ENCODE measurements at places on chromosomes 1 and 21. TPM values are rescaled to one million over a fixed set of nuclear protein-coding genes. Genes with fewer than 3 reads are reported as not detected.

GRCh38 chr1:51906306-51907078, 28.0 kb upstream of the NRDC start:
- peaks cover 6% of the 10 kb centered on the region for H3K4me1 ChIP-seq
- H3K27me3 ChIP-seq = peaks cover 3% of the 10 kb centered on the region
- DNase-seq = no peak
- H3K36me3 ChIP-seq = no peaks in the 10 kb centered on the region
- H3K27ac ChIP-seq = no peak overlapping the region

GRCh38 chr1:32138965-32139364, 31.1 kb downstream of the KPNA6 start:
- no peak overlapping the region for H3K4me3 ChIP-seq
- H3K27ac ChIP-seq = peak overlapping the region; percentile 39
- peaks cover 5% of the 10 kb centered on the region for H3K4me1 ChIP-seq
- DNase-seq = no peak
- peaks cover 1% of the 10 kb centered on the region for H3K36me3 ChIP-seq

DNA sequence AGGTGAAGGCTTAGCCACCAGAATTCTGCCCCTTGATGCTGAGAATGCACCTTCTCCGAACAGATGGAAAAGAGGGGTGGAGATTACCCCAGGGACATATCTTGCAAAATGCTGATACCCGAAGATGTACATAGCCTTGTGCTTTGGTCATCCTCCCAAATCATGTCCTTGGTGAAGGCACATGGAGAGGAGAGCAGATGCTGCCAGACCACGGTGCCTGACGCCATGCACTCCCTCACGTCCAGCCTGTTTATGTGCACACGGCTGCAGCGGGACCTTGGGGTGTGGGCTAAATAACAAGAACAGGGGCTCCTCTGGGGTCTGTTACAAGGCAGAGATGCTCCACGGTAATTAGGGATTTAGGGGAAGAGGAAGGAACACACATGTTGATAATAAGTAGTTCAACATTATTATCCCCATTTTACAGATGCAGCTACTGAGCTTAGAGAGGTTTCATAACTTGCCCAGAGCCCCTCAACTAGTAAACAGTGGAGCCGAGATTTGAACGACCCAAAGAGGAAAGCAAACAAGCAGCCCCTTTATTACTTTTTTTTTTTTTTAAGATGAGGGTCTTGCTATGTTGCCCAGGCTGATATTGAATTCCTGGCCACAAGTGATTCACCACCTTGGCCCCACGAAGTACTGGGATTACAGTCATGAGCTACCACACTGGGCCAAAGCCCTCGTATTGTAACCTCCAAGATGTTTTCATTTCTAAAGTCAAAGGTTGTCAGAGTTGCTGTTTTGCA, 12.9 kb downstream of the EPHX1 start:
- H3K4me3 ChIP-seq = no peak overlapping the region
- no peaks in the 10 kb centered on the region for H3K36me3 ChIP-seq
- H3K27me3 ChIP-seq = peaks cover 2% of the 10 kb centered on the region
- no peaks in the 10 kb centered on the region for H3K4me1 ChIP-seq
- no peak for DNase-seq

The DIP2A gene
- 61.9 TPM for total RNA-seq

The FCMR gene
- total RNA-seq = 753 TPM

The AGMAT gene
- 3.5 TPM for total RNA-seq

DNA sequence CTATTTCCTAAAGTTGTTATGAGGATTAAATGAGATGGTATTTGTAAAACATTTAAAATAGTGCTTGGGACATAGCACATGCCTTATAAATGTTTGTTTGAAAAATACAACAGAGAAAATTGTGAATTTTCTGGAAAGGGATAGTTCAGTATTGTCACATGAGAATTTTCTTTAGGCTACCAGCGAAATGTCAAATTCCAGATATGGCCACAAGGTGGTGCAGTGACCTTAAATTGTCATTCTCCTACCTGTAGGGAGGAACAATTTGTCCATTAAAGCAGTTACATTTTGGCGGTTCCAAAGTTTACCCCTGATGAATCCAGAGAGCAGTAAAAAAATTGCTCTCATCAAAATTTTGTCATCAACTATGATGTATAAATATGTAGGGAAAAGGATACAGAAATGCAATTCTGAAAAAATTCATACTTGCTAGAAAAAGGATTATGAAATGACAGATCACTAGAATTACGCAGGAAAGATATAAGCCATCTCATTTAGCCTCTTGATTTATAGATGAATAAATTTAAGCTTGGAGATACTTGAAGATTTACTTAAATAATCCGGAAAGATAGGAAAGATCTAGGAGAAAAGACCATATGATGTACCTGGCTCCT, 50.2 kb upstream of the TSHB start:
- peak; percentile 69 for DNase-seq
- H3K27me3 ChIP-seq = no peaks in the 10 kb centered on the region
- no peak overlapping the region for H3K27ac ChIP-seq
- no peak overlapping the region for H3K4me3 ChIP-seq
- no peaks in the 10 kb centered on the region for H3K4me1 ChIP-seq

DNA sequence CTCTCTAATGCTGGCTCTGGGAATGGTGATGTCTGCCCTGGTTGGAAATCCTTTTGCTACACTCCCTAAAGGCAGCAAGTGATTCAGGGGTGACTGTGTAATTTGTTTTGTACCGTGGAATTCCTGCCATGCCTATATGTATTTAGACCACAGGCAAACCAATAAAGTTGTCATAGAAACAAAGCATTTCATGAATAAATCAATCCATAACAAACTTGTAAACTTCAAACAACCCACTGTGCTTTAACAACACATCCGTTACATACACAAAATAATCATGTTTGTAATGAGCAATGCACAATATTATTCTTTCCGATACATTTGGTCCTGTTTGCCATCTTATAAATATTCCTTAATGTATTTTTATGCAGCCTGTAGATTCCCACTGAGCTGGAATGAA, 330.3 kb upstream of the SNX7 start:
- H3K27ac ChIP-seq = no peak overlapping the region
- DNase-seq = no peak
- no peaks in the 10 kb centered on the region for H3K36me3 ChIP-seq
- no peak overlapping the region for H3K4me3 ChIP-seq
- no peaks in the 10 kb centered on the region for H3K4me1 ChIP-seq

The KRTAP12-2 gene
- total RNA-seq = not detected

DNA sequence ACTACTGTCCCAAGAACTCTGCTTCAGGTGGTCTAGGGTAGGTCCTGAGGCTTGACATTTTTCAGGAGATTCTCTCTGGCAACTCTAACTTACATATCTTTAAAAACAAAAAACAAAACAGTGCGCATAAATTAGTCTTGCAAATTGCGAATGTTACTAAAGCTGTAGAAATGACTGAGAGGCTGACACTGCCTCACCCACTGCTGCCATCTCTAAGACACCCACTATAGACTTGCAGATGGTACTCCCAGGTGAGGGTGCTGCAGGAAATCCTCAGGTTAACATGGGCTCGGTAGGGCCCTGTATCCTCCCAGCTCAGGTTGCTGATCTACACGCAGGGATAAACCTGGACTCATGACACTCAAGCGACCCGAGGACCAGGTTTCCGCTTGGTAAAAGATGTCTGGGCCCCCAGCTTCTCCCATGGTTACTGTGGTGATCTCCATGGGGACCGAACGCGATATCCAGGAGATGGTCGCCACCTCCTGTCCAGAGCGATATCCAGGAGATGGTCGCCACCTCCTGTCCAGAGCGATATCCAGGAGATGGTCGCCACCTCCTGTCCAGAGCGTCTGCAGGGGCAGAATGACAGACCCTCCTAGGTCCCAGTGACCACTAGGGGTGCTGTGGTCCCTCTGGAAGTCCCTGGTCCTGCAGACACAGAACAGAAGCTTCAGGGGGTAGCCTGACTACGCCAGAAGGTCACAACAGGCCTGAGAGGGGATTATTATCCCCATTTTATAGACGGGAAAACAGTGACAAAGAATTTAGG, 16.2 kb upstream of the LY9 start:
- H3K27ac ChIP-seq = no peak overlapping the region
- H3K4me1 ChIP-seq = peaks cover 64% of the 10 kb centered on the region
- H3K4me3 ChIP-seq = no peak overlapping the region
- no peaks in the 10 kb centered on the region for H3K27me3 ChIP-seq

The CELA2A gene
- not detected for total RNA-seq

DNA sequence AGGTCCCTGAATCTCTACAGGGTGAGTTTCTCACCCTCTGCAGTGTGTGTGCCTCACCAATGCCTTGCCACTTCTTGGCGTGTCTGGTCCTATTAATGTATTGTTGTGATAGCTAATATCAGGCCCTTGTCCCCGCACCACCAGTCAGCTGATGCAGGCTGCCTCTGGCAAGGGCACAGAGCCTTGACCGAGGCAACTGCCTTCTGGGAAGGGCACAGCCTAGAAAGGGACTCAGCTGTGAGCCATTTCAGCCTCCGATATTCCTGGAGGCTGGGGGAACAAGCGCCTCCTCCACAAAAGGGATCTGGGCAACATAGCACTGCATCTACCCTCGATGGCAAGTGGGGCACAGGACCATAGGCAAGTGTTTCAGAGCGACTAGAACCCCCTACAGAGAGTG, 27.0 kb downstream of the IL10RB start:
- no peak overlapping the region for H3K4me3 ChIP-seq
- no peaks in the 10 kb centered on the region for H3K27me3 ChIP-seq
- peaks cover 58% of the 10 kb centered on the region for H3K36me3 ChIP-seq

DNA sequence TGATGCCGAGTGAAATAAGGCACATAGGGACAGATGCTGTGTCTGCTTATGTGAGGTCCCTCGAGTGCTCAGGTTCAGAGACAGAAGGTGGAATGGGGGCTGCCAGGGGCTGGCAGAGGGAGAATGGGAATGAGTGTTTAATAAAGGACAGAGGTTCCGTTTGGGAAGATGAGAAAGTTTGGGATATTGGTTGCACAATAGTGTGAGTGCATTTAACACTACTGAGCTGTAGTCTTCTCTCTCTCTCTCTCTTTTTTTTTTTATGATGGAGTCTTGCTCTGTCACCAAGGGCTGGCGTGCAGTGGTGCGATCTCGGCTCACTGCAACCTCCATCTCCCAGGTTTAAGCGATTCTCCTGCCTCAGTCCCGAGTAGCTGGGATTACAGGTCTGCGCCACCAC, 44.9 kb downstream of the TRAPPC10 start:
- no peaks in the 10 kb centered on the region for H3K27me3 ChIP-seq
- no peak for DNase-seq
- H3K27ac ChIP-seq = no peak overlapping the region
- no peaks in the 10 kb centered on the region for H3K4me1 ChIP-seq

The TMEM61 gene
- not detected for total RNA-seq

- peaks cover 12% of the 10 kb centered on the region for H3K27me3 ChIP-seq
- no peaks in the 10 kb centered on the region for H3K36me3 ChIP-seq
- no peak for DNase-seq
- no peaks in the 10 kb centered on the region for H3K4me1 ChIP-seq
- no peak overlapping the region for H3K27ac ChIP-seq
Observed at GRCh38 chr1:1419813-1420653, 1.0 kb downstream of the ANKRD65 start.

GRCh38 chr1:175757381-175758015, 14.1 kb upstream of the TNR start:
- no peak overlapping the region for H3K4me3 ChIP-seq
- no peaks in the 10 kb centered on the region for H3K4me1 ChIP-seq
- H3K27ac ChIP-seq = no peak overlapping the region
- peak; percentile 25 for DNase-seq
- no peaks in the 10 kb centered on the region for H3K36me3 ChIP-seq
- H3K27me3 ChIP-seq = no peaks in the 10 kb centered on the region

DNA sequence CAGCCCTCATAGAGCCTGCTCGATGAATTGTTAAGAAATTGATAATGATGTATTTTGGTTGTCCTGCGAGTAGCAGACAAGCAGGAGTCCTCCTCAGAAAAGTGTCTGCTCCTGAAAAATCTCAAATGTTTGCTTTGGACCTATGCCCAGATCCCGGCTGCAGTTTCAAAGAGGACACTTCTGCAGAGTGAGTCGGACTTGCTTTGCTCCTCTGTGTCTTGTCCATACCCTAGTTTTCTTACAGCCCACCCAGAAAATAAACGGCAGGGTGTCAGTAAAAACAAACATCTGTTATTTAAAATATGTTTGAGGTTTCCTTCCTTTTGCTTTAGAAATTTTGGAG, 2.8 kb downstream of the S100A10 start:
- DNase-seq = no peak
- no peaks in the 10 kb centered on the region for H3K36me3 ChIP-seq
- no peak overlapping the region for H3K4me3 ChIP-seq
- H3K27me3 ChIP-seq = no peaks in the 10 kb centered on the region

- no peaks in the 10 kb centered on the region for H3K27me3 ChIP-seq
- peaks cover 22% of the 10 kb centered on the region for H3K4me1 ChIP-seq
- no peaks in the 10 kb centered on the region for H3K36me3 ChIP-seq
- no peak overlapping the region for H3K27ac ChIP-seq
Observed at GRCh38 chr1:229093238-229093540, 177.7 kb upstream of the RAB4A start.

DNA sequence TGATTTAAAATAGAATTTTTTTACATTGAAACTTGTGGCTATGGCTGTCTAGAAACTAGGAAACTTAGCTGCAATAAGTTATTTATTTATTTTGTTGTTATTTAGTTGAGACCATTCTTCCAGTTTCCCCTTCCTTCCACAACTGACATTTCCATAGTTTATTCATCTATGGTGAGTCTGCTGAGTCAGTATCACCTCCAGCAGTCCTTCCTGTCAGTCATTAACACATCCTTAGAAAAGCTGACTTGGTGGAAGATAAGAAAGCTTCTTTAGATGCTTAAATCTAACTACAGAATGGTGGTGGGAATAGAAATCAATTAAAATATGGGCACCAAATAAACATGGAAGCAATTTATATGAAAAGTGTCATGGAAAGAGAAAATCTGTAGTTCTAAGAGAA, 714.0 kb downstream of the RWDD3 start:
- no peak overlapping the region for H3K27ac ChIP-seq
- no peak for DNase-seq
- H3K27me3 ChIP-seq = no peaks in the 10 kb centered on the region
- H3K4me3 ChIP-seq = no peak overlapping the region
- H3K4me1 ChIP-seq = no peaks in the 10 kb centered on the region

The MROH9 gene
- total RNA-seq = not detected

GRCh38 chr1:178487070-178487615, 9.6 kb downstream of the CLEC20A start:
- no peak overlapping the region for H3K4me3 ChIP-seq

GRCh38 chr21:35460441-35460840, 411.3 kb upstream of the RUNX1 start:
- H3K4me3 ChIP-seq = no peak overlapping the region
- no peaks in the 10 kb centered on the region for H3K4me1 ChIP-seq
- no peaks in the 10 kb centered on the region for H3K36me3 ChIP-seq
- no peaks in the 10 kb centered on the region for H3K27me3 ChIP-seq

The CNTN2 gene
- not detected for total RNA-seq

DNA sequence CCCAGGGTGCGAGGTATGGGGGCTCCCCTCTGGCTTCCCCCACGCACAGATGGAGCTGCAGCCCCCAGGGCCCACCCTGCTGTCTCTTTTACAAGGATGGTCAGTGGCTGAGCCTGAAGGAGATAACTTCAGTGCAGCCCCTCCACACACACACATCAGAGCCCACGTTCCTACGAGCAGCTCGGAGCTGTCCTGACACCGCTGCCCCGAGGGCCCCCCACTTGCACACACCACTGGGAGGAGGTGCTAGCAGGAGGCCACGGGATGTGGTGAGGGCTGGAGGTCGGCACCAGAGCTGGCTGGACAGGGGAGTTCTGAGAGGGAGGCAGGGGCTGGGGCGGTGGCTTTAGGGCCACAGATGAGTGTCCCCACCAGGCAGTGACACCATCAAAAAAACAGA, 53.9 kb downstream of the MORN1 start:
- H3K36me3 ChIP-seq = no peaks in the 10 kb centered on the region
- no peak overlapping the region for H3K4me3 ChIP-seq

The SLC44A5 gene
- 2.8 TPM for total RNA-seq

GRCh38 chr1:162279136-162279498, 97.5 kb downstream of the SPATA46 start:
- H3K27me3 ChIP-seq = no peaks in the 10 kb centered on the region
- no peak overlapping the region for H3K27ac ChIP-seq
- no peaks in the 10 kb centered on the region for H3K4me1 ChIP-seq
- no peak overlapping the region for H3K4me3 ChIP-seq
- no peak for DNase-seq

The RAB7B gene
- not detected for total RNA-seq

The GBP1 gene
- total RNA-seq = 9.8 TPM

Measured in B cell (primary cell).